Stimulated activated CD4-positive, alpha-beta T cell treated with anti-CD3 and anti-CD28 coated beads, Interleukin-15, amount 100 ng/mL, for 1 hour (primary cell): ENCODE measurements at places on chromosomes 2 and 18.

DNA sequence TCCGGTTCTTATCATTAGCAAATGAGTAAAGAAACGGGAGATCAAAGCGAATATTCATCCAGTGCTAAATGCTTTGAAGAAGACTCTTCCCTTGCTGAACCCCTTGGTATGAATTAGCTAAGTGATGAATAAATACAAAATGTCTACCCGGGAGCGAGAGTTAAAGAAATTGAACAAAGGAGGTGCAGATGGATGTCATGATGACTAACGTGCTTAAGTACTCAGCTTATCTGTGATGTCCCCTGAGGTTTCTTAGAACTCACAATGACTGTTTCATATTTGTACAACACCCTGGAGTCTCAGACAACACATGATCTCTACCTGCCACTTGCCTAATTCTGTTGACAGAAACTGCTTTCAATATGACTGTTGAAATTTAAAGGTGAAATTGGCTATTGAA lies 148.5 kb downstream of the TMEM200C start:
- no peak for DNase-seq

DNA sequence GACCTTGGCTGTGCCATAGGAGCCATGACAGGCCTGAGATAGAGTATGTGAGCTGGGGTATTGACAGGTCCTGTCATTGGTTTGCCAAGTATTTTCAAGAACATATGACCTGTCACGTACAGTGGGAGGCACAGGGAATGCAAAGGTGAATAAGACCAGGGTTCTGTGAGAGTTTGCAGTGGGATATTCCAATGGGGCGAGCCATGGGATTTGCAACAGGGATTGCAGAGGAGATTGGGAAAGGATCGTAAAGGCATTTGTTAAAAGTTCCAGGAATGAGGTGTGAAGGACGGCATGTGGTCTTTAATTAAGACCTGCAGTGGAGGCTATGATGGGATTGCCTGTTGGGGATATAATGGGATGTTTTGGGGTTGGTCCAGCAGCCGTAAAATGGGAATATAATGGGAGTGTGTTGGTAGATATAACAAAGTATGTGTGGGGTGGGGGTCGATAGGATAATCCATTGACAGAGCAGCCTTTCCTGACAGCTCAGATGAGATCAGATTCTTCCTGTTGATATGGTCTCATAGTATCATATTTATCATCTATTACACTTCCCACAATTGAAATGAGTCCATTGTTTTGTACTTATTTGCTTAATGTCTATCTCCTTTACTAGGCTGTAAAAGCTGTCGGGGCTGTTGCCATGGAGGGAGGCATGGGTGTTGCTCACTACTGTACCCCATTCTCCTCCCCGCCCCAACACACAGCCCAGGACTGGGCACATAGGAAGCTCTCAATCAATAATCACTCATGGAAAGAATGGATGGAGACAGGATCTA lies 38.1 kb downstream of the PKDCC start:
- DNase-seq, result no peak

- DNase-seq, result no peak
Measured at GRCh38 chr18:55587418-55588110, 428 bp downstream of the TCF4 start.

DNA sequence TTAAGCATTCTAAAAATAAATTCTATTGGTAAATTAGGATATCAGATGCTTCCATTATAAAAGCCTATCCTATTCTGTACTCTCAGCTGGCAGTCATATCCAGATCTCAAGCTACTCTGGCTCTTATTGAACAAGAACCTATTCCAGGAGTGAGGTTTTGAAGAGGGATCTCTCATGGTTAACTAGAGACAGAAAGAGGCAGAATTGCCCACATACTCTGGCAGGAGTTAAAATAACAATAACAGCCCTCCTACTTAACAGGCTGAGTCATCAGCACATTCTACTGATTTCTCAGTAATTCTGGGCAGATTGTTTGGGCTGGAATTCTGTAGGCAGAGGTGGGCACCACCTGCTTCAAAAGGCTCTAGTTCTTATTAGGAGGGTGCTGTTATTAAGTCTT lies 142.0 kb upstream of the UNC80 start:
- DNase-seq, result no peak

GRCh38 chr2:157784823-157785175 lies 91.3 kb downstream of the ACVR1 start:
- DNase-seq, result no peak

DNA sequence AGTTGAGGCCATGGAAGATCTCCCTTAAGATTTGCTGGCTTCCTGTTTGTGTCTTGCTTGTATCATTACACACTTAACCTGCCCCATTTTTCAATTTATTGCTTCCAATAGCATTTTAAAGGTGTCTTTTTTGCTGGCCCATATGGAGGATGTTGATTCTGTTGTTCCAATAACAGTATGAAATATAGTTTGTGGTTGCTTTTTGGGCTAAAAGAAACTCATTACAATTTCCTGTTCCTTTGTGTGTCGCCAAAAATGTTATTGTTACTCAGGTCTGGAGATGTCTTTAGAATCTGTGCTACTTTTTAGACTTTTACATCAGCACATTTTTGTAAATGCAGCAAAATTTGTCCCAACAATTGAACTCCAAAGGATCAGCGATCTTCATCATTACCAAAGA lies 234.0 kb upstream of the ITGA4 start:
- DNase-seq, result no peak

GRCh38 chr2:173823543-173823939 lies 141.6 kb downstream of the SP3 start:
- DNase-seq, result no peak

- no peak for DNase-seq
Measured at GRCh38 chr2:48457227-48457626, 72.7 kb upstream of the STON1 start.

DNA sequence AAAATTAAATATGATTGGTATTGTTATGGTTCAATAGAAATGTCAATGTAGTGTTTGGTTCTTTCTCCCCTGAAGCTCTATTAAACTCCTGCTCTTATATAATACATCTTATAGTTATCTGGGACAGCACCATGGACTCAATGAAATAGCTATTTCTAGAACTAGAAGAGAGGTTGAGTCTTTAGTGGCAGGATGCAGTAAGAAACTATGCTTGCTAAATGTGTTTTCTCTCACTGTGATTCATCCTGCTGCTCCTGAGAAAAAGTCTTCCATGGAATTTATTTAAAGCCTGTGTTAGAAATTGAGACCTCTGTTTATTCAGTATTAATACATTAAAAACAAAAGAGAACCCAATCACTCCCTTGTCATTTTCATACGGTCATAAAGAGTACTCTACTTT lies 61.5 kb downstream of the G6PC2 start:
- no peak for DNase-seq
